ENCODE measurements at places on chromosomes 2 and 18. TPM values are rescaled to one million over a fixed set of nuclear protein-coding genes. Genes with fewer than 3 reads are reported as not detected.
A peak's percentile ranks its signal among the peaks of the same experiment; 100 is the strongest.

GRCh38 chr2:168439536-168439935 is 16.5 kb upstream of the CERS6 start:
- DNase-seq, result no peak

GRCh38 chr2:62801814-62802523 is 96.5 kb downstream of the EHBP1 start:
- DNase-seq, result no peak

GRCh38 chr2:48738806-48739205 is 16.7 kb downstream of the LHCGR start:
- DNase-seq, result no peak

The TMEM200C gene
- total RNA-seq, result 0.50 TPM

The ERBB4 gene
- 25.3 TPM for total RNA-seq

DNA sequence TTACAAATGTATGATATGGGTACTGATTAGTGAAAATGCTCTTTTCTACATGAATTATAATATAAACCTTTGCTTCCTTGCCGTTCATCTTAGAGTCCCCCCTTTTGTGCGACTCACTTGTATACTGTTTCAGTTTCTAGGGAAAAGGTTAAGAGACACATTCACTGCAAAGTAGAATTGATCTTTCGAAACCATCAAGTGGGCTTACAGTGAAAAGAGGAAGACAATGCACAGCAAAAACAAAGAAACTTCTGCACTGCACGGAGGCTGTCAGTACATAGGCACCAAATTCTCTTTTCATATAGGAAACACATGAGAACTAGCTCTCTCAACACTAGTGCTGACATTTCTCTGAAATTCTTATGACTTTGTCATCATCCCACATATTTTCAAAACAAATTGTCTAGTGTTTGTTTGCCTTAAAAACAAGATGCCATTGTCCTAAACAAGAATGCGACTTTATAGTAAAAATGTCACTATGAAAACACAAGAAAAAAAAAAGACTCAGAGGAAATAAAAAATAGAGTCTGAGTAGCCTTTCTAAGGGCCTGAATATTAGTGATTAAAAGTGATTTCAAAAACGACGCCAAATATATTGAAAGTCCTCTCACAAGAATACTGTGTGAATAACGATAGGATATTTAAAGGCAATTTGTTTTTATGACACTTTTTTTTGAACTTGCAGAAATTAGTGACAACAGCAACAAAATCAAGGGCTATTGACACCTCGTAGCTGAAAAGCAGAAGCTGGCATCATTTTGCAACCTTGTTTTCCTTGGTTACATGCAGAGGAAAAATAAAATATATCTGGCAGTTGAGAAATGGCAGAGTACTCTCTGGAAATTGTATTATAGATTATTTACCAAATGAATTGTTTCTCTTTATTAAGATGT is 827.0 kb downstream of the BCL11A start:
- no peak for DNase-seq

GRCh38 chr2:62263076-62263715 is 67.3 kb downstream of the B3GNT2 start:
- DNase-seq, result no peak

DNA sequence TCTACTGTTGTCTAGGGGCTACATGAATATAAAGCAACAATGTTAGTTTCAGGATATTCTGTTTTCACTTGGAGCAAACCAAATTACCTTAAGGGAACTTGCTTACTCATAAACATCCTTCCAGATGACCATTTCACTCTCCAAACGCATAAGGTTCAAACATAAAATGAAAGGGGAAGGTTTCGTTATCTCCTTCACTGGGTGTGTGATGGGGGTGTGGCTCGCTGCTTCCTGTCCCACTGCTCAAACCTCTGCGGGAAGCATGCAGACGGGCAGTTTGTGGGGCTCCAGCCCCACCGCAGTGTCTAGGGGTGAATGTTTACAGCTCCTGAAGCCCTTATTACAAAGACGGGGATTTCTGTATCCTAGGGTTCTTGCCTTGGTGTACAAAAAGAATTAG is 1310.9 kb upstream of the TMEFF2 start:
- DNase-seq, result no peak

The GAD1 gene
- total RNA-seq, result not detected

The KIAA2012 gene
- 2.8 TPM for total RNA-seq

GRCh38 chr2:43105586-43106558 is 120.5 kb downstream of the ZFP36L2 start:
- DNase-seq, result peak; percentile 73

GRCh38 chr2:189285349-189285748 is 105.8 kb upstream of the COL5A2 start:
- DNase-seq, result no peak

DNA sequence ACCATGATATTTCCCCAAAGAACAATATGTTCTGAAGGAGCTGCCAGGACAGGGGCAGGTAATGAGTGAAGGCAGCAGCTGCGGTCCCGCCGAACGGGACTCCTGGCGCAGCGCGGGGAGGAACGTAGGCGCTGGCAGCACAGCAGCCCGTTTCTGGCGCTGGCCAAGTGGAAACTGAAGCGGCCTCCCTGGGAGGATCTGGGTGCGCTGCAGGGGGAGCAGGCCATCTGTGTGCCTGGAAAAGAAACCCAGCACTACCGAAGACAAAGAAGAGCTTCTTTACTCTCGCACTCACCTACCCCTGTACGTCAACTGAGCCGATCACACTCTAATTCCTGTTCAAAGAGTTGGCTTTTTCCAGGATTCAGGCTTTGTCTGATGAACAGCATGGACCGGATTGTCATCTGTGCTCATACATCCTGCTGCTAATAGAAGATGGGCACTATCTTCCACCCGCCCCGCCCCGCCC is 11.8 kb downstream of the G6PC2 start:
- no peak for DNase-seq

The FNDC4 gene
- total RNA-seq, result 1.6 TPM

- DNase-seq, result no peak
These were observed 56.8 kb downstream of the KIAA2012 start for GRCh38 chr2:202129841-202130240.

The PPM1B gene
- 51.7 TPM for total RNA-seq

DNA sequence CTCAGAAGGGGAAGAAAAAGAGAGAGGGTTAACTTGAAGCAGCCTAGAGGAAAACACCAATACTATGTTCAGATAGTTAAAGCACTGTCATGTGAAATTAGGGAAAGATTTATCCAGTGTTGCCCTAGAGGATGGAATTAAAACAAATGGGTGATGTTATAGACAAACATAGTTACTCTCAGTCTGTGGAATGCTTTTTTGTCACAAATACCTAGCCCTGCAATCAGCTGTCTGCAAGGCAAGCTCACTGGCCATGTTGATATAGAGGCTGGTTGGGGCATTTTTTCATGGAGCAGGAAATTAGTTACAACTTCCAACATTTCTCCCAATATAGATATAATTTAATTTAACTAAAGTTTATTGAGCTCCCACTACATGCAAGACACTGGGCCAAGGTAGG is 8.4 kb upstream of the RAB10 start:
- DNase-seq, result no peak

- DNase-seq, result peak; percentile 60
These were observed 63.4 kb downstream of the BMP10 start for GRCh38 chr2:68807821-68808266.

- DNase-seq, result no peak
These were observed 80.0 kb downstream of the GPR39 start for GRCh38 chr2:132496555-132496954.

DNA sequence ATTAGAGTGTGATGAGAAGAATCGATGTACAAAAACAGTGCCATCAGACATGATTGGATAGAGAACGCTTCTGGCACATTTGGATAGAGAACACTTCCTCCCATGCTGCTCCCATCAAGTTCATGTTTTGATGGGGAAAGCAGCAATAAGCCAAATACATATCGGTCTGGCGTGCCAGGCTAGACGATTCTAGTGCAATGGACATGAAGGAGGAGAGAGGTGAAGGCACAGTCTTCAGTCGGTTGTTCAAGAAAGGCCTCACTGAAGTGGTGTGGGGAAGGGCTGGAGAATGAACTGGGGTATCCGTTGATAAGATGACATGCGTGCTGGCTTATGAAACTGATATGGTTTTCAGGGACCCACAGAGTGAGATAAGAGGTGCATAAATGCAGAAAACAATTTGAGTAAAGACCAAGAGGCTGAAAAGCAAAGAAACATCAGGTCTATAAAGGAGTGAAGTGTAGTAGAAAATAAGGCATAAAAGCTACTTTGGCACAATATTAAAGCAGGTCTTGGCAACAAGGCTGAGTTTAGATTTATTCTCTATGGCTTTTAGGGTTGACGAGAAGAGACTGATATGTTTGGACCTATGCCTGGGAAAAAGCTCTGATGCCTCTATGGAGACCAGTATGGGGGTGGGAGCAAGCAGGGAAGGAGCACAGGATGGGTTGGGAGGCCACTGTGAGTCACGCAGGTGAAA is 117.6 kb upstream of the PIEZO2 start:
- DNase-seq, result no peak

- DNase-seq, result no peak
These were observed 7.2 kb upstream of the USP34 start for GRCh38 chr2:61478086-61478485.

GRCh38 chr2:233643128-233643527 is 6.9 kb downstream of the UGT1A10 start:
- no peak for DNase-seq

- no peak for DNase-seq
These were observed 138.5 kb downstream of the MEIS1 start for GRCh38 chr2:66573416-66573815.

Data from lower lobe of right lung (tissue), 2 donors.